Suppressor macrophage (primary cell): ENCODE measurements at places on chromosomes 12 and 14.
A peak's percentile ranks its signal among the peaks of the same experiment; 100 is the strongest.

DNA sequence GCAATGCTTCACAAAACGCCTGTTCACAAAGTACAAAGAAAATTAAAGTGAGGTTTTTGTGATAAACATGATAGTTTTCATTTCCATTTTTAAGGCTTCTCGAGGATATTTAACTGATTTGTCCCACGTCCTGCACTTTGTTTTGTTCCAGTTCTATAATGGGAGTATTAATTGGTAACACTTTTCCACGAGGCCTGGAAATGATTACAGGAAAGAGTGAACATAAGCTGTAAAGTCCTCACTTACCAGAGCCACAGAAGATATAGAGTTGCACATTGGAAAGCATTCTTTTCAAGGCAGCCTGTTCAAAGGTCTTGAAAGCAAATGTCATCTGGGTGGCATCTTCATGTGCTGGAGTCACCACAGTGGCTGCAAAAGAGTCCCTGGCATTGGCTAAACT is 1236.6 kb downstream of the BCL11B start:
- no peak for DNase-seq

GRCh38 chr14:70177081-70177800 is 11.5 kb downstream of the SLC8A3 start:
- no peak for DNase-seq

- peak; percentile 28 for DNase-seq
Observed at GRCh38 chr12:68559246-68559645, 51.5 kb upstream of the RAP1B start.

- no peak for DNase-seq
Observed at GRCh38 chr14:69066396-69067171, 86.3 kb downstream of the DCAF5 start.

- no peak for DNase-seq
Observed at GRCh38 chr14:73427516-73428264, 30.7 kb downstream of the NUMB start.

DNA sequence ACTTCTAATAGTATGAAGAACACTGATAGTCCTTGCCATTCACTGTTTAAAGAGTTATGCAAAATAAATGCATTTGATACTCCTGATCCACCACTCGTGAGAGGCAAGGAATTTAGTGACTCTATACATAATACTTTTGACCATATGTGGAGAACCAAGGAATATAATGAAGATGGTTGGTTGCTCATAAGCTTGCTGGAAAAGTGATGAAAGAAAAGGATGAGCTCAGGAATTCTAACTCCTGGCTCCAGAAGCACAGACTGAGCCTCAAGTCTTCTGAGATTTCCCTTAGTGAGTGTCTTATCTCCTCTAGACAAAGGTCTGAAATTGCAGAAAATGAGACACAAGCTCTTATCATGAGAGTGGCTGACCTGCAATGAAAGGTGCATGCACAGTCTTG is 57.1 kb upstream of the KRAS start:
- DNase-seq = no peak

- peak; percentile 96 for DNase-seq
Observed at GRCh38 chr12:63955831-63956666, 111.5 kb downstream of the SRGAP1 start.

DNA sequence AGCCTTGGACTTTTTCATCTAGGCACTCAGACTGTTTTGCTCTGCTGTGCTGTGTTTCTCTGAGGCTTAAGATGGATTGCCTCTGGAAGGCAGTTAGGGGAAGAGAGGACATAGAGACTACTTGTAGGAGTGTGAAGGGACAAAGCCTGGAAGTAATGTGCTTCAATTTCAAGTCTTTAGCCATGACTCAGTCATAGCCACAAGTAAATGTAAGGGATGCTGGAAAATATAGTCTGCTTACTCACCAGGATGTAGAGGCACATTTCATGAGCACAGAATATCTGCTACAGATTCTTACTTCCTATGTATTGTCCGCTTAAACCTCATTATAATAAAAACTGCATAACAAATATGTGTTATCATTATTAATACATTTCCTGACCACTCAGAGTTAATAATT is 794.3 kb upstream of the NOVA1 start:
- no peak for DNase-seq

DNA sequence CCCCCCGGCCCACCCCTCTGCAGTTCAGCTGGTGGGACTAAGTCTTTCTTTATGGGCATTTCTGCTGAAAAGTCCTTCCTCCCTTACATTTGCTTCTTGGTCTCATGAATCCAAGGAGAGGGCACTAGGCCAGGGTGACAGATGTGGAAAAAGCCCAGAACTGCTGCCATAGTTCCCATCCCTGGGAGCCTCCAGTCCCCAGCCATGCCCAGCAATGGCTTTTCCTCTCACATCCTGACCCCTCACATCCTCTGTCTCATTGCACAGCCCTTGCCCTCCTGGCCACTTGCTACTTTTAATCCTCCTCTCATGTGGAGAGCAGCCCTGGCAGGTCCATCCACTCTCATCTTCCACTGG is 122.5 kb downstream of the ZFP36L1 start:
- DNase-seq = no peak

DNA sequence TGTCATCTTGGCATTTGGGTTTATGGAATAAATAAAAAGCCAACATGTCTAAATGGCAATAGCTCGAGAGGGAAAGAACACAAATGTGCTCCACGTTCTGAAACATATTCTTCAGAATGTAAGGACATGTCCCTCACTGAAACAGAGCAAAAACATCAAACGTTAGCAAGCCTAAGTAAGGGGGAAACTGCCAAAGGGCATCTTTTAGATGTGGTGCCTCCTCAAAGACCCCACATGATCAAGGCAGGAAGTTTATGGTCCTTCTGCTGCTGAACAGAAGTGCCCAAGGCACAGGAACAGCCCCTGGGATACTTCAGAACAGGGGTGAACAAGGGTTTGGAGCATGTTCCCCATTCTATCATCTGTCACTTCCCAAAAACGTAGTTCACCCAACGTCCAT is 227.0 kb downstream of the ANO2 start:
- no peak for DNase-seq

DNA sequence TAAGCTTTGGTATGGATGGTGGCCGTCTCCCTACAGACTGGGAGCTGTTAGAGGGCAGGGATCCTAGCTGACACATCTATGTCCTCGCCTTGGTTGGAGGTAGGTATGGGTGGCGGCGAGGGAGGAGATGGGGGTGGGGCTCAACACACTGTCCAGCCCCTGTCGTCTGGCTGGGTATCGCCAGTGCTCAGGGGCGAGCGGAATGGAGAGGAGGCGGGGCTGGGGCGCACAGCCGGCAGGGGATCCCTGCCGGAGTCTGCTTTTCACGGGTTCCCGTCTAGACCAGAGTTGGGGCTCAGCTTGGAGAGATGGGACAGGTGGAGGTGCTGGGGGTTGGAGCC is 16.1 kb downstream of the TAMALIN start:
- DNase-seq = no peak

- no peak for DNase-seq
Observed at GRCh38 chr12:80818878-80819277, 102.2 kb downstream of the MYF5 start.

- no peak for DNase-seq
Observed at GRCh38 chr14:80491131-80491530, 279.8 kb upstream of the DIO2 start.

DNA sequence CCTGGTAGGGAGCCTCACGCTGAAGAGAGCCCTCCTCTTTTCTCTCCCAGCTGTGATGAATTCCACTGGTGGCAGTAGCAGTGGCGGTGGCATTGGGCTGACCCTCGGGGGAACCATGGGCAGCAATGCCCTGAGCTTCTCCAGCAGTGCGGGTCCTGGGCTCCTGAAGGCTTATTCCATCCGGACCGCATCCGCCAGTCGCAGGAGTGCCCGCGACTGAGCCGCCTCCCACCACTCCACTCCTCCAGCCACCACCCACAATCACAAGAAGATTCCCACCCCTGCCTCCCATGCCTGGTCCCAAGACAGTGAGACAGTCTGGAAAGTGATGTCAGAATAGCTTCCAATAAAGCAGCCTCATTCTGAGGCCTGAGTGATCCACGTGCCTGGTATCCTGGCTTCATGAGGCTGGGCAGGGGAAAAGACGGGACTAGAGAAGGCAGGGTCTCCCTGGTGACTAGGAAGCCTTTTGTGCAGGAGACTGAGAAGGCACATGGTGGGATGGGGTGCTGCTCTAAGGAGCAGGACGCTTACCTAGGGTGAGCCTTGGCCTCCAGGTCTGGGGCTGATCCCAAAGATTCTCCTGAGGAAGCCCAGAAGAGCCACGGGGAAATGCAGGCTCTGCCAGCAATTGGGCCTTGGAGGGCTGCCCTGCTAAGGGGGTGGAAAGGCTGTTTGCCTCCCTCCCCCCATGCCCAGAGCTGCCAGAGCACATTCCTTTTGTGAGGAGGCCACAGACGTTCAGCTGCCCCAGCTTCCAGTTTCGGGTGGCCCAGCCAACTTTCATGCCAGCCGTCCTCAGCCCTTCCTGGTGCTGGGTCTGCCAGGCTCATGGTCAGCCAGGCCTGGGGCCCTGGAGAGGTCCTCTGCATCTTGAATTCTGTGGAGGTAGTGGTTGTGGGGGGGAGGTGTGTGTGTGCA is 15.8 kb downstream of the KRT7 start:
- DNase-seq = no peak

- peak; percentile 60 for DNase-seq
Observed at GRCh38 chr12:107277855-107278254, 184.5 kb upstream of the CRY1 start.

DNA sequence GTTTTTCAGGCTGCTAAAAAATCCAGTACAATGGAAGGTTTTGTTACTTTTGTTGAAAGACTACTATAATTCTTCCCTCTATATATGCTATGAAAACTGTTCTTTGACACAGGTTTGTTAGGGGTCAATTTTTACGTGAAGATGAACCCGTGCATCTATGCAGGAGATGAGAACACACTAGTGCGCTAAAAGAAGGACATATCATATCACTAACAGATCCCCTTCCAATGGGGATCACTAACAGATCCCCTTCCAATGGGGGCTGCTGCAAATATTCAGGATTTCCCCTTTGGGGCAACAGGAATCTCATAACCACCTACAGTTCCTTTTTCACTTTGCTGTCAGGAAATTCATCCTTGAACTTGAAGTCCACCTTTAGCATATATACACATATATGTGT is 75.1 kb downstream of the CLMN start:
- no peak for DNase-seq

DNA sequence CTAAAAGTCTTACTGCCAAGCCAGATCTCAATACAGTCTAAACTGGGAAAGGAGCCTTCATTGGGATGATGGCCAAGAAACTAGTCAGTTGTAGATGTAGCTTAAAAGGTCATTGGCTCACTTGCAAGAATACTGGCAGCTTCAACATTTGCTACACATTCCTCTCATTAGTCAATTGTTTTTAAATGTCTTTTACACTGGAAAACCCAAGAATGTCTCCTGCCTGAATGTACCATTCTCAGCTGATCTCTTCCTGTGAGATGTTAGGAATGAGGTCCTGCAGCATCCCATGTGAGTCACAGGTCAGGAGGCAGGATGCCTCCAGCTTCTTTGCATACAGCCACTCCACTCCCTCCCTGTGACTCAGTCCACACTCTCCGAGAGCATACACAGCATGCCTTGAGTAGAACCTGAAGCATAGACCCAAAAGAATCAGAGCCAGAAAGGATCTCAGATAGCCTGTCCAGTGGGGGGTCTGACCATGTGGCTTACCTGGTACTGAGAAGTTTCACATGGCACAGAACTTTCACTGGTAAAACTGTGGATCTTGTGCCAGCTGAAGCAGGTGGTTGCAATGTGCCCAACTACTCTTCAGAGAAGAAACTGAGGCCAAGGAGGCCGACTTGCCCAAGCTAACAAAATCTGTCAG is 56.0 kb upstream of the HECTD1 start:
- DNase-seq = peak; percentile 79

GRCh38 chr12:122082621-122083356 is 4.2 kb downstream of the MLXIP start:
- no peak for DNase-seq

DNA sequence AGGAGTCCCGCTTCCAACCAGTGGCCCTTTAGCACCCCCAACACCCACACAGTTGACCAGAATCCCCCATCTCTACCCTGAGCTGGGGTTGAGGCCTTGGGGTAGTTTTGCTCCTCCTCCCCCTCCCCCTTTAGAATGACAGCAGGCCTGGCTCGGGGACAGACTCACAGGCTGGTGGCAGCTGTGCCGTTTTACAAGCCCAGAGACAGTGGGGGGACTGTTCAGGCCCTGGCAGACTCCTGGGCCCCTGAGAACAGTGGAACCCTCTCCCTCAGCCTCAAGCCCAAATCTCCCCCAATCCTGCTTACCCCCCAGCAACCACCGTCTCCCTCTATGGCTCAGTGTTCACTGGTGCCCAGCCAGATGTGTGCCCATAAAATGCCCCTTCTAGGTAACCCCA is 10.1 kb downstream of the TMEM119 start:
- DNase-seq = no peak

- no peak for DNase-seq
Observed at GRCh38 chr14:96225745-96226151, 21.1 kb downstream of the BDKRB2 start.

- DNase-seq = no peak
Observed at GRCh38 chr12:51415931-51416330, 8.7 kb upstream of the SLC4A8 start.

DNA sequence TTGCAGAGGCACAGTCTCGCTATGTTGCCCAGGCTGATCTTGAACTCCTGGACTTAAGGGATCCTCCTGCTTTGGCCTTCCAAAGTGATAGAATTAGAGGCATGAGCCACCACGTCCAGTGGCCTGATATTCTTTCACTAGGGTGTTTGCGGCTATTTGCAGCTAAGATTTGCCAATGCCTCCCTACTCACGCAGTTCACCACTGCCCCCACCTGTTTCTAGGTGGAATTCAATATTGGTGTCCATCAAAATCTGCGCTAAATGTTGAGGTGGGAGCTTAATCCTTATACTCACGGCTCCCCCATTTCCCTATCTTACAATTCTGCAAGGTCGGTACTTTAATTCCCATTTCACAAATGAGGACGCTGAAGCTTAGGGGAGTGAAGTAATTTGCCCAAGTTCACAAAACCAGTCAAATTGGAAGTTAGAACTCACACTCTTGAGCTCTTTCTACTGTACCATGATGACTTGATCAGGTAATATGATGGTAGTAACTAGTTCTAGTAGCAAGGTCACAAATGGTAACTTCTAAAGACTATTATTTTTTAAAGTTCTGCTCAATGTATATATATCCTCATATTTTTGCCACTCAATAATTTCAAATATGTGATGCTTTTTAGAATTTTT is 22.1 kb upstream of the LRRC9 start:
- DNase-seq = peak; percentile 67

GRCh38 chr12:105355752-105356151 is 25.3 kb downstream of the C12orf75 start:
- no peak for DNase-seq

DNA sequence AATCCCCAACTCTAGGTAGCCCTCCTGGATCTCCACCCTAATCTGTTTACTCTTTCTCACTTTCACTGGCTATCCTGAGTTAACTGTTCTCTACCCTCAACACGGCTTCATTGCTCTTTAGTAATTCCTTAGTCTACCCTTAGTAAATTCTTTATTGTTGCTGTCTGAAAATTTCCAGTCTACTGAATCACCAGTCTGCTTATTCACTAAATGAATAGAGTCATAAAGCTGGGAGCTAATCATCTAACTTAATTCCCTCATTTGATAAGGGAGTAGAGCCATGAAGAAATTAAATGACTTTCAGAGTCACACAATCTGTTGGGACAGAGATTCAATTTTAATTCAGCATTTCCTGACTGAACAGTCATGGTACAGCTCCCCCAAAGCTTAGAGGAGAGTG is 36.5 kb downstream of the YEATS4 start:
- DNase-seq = no peak

GRCh38 chr14:60636879-60637478 is 12.3 kb downstream of the SIX1 start:
- no peak for DNase-seq
